ENCODE measurements at places on chromosomes 12 and 14.

DNA sequence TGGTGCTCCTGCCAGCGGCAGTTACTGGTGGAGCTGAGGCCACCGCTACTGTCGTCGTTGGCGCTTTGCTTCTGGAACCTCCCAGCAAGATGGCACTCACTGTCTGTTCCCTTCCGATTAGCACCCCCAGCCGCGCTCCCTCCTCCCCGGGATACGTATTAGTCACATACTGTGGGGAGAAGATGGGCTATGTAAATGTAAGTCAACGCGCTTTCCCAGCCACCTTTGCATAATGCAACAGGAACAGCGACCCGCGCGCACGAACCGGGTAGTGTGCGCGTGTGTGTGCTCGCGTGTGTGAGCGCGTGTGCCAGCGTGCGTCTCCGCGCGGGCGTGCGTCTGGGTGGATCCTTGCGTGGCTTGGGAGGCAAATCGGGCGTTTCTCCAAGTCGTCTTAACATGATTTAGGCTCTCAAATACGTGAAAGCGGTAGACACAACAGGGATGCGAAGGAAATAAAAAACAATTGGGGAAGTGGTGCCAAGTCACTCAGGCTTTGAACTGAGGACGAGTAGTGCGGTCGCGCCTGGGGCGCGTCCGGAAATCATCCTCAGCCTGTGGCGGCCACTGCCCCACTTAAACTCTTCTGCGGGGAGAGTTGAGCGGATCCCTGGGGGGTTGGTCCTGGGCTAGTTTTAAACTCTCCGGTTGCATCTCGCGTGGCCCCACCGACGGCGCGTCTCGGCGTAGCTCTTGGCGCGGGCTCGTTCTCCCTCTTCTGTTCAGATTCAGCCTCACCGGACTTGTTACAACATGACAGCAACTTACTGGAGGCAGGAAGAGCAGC lies 1.8 kb downstream of the FLRT2 start:
- DNase-seq, result no peak

GRCh38 chr14:59566296-59566695 lies 10.3 kb downstream of the CCDC175 start:
- no peak for DNase-seq

GRCh38 chr14:89330236-89331002 lies 86.6 kb downstream of the FOXN3 start:
- no peak for DNase-seq

DNA sequence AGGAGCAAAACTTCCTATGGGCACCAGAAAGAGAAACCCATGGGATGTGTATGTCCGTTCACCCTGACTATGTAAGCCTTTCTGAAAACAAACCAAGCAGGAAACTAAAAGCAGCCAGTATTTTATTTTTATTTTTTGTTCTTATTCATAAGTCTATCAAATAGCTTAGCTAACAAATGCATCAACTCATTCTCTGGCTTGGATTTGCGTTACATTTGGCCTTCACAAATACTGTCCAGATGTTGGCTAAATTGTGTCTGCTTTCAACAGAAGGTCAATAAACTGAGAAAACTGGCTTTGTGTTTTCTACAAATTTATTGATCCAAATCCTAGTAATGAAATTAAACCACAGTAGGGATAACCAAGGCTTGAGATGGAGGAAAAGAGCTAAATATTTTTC lies 379.0 kb downstream of the NOVA1 start:
- DNase-seq, result no peak

DNA sequence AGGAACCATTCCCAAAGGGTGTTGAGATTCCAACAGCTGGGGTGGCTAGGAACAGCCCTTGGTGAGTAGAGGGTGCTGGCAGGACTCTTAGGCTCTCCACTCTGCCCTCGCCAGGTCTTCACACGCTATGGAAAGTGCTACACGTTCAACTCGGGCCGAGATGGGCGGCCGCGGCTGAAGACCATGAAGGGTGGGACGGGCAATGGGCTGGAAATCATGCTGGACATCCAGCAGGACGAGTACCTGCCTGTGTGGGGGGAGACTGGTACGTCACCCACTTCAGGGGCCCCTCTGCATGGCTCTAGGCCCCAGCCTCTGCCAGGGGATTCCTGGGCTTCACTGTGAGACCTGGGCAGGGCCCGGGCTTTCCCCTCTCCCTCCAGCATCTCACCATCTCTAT lies 8.0 kb upstream of the SMARCD1 start:
- DNase-seq, result no peak
